ENCODE measurements at places on chromosomes 6 and 20.

- no peak for DNase-seq
These were observed 159.9 kb downstream of the ASCC3 start for GRCh38 chr6:100721256-100721655.

DNA sequence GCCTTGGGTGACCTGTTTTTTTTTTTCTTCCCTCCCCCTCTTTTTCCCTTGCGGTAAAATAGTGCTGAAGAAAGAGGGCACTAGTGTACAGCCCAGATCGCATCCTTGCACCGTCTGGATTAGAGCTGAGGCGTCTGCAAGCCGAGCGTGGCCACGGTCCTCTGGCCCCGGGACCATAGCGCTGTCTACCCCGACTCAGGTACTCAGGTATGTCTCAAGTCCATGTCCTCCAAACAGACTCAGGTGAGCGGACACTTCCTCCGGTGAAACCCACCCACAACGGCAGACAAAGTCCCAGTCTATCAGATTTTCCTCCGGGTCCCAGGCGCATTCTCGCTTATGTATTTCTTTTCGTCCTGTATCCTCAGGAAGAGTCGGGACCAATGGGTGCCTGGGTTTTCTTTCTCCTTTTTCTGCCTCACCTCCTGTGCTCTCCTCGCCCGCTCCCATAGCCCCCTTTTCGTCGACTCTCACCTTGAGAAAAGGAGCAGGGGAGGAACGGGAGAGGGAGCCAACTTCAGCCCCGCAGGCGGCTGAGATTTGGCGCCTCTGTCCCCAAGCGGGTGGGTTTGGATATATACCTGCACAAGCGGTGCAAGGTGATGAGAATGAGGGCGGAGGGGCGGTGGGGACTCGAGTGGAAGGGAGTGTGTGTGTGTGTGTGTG, 1.1 kb upstream of the GRM1 start:
- no peak for DNase-seq

DNA sequence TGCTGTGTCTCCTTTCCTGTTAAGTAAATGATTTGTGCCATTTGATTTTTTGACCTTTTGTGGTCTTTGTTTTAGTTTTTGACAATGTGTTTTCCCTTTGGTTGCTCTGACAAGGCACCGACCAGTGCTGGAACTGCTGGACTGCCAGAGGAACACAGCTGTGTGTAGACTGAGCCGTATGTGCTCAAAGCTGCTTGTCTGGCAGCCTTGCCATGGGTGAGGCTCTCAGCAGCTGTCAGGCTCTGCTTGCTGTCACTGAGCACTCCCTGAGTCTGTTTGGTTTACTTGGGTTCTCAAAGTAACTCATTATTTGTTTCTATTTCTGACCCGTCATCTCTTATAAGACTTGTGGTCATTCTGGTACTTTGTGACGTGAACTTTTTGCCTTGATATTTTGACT, 15.1 kb upstream of the SNRPB start:
- DNase-seq: no peak

- no peak for DNase-seq
These were observed 20.0 kb downstream of the SUN5 start for GRCh38 chr20:32984196-32984595.
